Myocyte (in vitro differentiated cells): ENCODE measurements at places on chromosomes 2 and 18. TPM values are rescaled to one million over a fixed set of nuclear protein-coding genes. Genes with fewer than 3 reads are reported as not detected.

COL6A3 gene
- total RNA-seq: 9.0 and 9.1 TPM in 2 replicates

- no peak for DNase-seq
Observed at GRCh38 chr2:110823165-110823564, 90.8 kb downstream of the ACOXL start.

FBLN7 gene
- 9.6 and 14.7 TPM in 2 replicates for total RNA-seq

- peak; percentile 16 for DNase-seq
Observed at GRCh38 chr2:138493334-138493733, 8.2 kb upstream of the SPOPL start.

DNA sequence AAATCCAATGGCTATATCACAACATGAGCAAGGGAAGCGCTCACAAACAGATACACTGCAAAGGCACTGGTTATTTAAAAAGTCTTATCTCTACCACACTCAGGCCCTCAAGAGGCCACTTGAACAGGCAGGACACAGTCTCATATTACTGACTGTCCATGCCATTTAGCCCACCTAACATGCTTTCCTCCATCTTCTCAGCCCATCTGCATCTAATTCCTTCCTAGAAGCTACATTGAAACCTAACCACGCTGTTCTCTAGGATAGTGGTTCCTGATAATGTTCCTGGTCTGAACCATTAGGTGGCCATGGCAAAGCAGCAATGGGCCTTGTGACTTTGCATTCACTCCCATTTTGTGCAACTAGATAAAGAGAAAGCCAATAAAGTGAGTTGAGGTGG lies 22.5 kb upstream of the NEB start:
- DNase-seq: no peak
